Stimulated activated CD4-positive, alpha-beta T cell treated with anti-CD3 and anti-CD28 coated beads, Interleukin-1b, Interleukin-23, amount 100 ng/mL, for 48 hours (primary cell): ENCODE measurements at places on chromosomes 1 and 21.
A peak's percentile ranks its signal among the peaks of the same experiment; 100 is the strongest.

DNA sequence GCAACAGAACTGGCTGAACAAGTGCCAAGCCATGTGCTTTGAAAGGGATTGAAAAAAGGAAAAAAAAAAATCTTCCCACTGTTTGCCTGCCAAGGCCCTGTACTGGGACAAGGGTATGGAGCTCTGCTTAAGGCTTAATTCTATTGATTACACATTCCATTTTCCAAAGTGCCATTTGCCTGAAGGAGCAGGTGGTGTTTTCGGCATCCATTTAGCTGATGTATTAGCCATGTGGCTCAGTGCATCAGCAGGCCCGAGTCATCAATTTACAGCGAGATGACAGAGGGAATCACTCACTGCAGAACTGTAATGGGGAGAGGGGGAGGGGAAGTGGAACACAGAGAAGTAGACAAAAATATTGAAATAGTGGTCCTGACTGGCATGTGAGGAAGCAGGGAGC, 144.2 kb upstream of the BEND5 start:
- DNase-seq = no peak

DNA sequence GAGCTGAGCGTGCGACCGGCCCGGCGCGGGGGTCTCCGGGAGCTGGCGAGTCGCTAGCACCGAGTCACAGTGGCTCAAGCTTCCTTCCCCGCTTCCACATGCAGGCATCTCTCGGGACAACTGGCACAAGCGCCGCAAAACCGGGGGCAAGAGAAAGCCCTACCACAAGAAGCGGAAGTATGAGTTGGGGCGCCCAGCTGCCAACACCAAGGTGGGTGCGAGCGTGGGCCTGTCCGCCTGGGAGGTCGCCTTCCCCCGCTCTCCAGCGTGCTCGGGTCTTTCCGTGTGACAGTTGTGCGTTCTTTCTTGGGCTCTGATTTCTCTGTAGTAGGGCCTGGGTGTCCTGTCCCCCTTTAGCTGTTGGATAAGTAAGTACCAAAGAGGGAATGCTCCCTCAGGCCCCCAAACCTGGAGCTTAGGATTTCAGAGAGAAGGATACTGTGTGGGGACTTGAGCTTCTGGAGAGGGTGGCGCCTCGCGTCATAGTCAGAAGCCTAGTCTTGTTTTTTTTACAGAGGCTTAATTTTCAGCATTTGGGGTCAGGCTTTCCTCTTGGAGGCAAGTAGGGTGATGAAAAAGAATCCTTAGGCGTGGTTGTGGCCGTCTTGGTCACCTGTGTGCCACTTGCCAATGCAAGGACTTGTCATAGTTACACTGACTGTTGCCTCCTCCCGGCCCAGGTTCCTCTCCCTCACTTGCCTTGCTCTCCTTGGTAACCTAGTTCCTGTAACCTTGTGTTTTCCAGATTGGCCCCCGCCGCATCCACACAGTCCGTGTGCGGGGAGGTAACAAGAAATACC, 790 bp downstream of the RPS8 start:
- DNase-seq = peak; percentile 32

- DNase-seq = no peak
Measured at GRCh38 chr1:8835941-8836643, 18.7 kb upstream of the RERE start.

DNA sequence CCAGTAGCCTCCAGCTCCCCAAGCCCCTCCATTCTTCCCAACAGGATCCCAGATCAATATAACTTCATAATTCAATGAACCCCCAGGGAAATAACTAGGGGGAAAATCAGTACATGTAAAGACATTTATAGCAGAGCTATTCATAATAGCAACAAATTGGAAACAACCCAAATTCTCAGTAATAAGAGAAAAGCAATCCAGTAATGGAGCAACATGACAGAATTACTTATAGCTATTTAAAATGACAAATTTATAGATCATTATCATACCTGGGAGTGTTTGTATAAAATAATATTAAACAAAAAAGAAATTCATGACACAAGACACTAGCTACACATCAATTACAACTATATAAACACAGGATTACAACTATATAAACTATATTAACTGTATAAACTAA, 20.2 kb downstream of the PLEKHA6 start:
- no peak for DNase-seq

DNA sequence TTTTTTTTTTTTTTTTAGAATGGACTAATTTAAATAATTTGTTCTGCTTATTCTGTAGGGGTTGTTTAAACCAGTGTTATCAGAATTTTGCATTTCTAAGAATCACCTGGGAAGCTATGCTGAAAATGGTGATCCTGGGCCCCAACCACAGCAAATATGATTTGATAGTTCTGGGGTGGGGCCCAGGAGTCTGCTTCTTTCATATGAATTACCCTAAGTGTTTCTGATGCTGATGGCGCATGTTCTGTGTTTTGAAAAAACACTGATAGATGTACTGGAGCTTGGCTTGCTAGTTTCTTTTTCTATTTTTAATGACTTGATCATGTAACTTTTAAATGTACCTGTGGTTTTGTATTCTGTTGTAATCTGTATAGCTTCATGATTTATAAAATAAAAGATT, 89.3 kb downstream of the CDC14A start:
- no peak for DNase-seq

GRCh38 chr1:178749581-178750166, 24.6 kb downstream of the RALGPS2 start:
- no peak for DNase-seq

- DNase-seq = no peak
Measured at GRCh38 chr1:51744506-51745303, 127.8 kb downstream of the OSBPL9 start.

DNA sequence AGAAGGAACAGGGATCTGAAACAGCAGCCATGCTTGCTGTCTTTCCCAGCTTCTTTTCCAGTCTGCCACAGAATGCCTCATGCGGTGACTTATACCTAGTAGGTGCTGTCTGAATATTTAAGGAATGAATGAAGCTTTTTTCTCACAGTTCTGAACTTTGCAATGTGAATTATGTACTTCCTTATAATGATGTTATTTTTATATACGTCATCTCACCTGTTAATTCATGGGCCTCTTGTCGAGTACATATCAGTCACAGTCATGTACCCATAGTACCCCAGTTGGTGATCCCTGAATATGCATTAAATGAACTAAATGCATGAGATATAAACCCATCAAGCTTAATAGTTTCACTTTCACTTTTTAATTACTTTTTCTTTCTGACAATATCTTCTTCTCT, 132.7 kb downstream of the NTNG1 start:
- no peak for DNase-seq

DNA sequence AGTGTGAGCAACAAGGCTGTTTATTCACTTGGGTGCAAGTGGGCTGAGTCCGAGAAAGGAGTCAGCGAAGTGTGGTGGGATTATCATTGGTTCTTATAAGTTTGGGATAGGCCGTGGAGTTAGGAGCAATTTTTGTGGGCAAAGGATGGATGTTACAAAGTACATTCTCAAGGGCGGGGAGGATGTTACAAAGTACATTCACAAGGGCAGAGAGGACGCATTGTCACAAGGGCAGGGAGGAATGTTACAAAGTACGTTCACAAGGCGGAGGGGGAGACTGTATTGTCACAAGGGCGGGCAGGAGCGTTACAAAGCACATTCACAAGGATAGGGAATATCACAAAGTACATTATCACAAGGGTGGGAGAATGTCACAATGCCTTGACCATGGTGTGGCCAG, 5.2 kb upstream of the TMEM183A start:
- DNase-seq = no peak

DNA sequence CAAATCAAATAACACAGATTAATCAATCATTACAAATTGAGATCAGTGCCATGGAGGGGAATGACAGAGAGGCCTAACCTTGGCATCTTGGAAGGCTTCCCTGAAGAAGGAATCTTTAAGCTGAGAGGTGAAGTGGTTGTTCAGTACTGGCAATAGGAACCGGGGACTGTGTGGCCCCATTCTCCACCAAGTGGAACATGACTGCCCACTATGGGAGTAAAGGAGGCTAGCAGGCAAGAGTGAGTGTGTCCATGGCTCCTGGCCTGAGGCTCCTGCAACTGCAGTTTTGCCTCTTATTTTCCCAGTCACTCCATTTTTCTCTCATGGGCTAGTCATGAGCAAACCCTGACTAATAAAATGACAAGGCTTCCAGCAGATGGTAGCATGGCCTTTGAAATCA, 112.2 kb upstream of the GJB5 start:
- DNase-seq = no peak

DNA sequence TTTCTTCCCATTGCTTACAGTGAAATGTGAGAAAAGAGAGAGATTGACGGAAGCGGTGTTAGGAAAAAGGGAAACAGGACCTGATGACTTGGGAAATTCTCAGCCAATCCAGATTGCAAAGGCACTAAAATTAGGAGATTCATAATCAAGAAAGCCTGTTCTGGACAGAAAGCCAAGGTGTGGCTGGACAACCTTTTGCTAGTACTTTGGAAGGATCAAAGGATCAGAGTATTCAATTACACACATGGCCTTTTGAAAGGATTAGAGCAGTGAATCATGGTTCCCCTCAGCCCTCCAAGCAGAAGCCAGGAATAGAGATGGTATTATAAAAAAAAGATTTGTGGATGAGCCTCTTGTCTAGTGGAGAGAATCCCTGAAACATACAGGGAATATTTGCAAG, 669.8 kb upstream of the ADAMTS5 start:
- DNase-seq = no peak

DNA sequence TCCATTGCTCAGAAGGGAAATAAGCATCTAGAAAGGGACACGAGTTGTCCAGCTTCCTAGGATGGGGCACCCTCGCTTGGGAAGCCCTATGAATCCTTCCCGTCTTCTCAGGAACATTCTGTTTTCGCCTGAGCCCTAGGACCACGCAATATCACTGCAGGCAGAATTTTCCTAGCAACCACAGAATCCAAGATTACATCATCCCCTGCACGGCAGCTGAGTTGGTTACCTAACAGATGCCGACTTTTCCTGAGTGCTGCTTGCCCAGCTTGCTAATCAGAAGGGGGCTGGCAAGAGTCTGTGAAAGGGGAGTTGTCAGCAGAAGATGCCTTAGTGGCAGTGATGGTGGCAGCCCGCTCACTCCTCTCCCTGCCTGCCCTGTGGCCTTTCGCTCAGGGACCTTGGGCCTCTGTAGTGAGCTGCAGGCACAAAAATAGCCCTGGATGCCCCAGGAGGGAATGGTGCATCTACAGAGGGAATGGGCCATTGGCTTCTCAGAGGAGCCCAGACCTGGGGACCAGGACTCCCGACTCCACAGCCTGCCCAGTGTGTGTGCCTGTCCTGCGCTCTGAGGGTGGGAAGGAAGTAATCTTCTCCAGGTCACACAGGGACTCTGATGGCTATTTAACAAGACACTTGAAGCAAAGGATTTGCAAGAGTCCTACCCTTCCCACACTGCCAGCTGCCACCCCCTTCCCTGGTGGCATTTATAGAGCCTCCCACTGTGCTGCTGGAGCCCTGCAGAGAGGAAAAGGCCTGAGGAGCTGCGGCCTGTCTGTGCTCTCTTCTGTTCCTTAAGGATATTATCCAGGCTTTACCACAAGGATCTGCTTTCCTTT, 28.9 kb upstream of the CLSTN1 start:
- DNase-seq = no peak

DNA sequence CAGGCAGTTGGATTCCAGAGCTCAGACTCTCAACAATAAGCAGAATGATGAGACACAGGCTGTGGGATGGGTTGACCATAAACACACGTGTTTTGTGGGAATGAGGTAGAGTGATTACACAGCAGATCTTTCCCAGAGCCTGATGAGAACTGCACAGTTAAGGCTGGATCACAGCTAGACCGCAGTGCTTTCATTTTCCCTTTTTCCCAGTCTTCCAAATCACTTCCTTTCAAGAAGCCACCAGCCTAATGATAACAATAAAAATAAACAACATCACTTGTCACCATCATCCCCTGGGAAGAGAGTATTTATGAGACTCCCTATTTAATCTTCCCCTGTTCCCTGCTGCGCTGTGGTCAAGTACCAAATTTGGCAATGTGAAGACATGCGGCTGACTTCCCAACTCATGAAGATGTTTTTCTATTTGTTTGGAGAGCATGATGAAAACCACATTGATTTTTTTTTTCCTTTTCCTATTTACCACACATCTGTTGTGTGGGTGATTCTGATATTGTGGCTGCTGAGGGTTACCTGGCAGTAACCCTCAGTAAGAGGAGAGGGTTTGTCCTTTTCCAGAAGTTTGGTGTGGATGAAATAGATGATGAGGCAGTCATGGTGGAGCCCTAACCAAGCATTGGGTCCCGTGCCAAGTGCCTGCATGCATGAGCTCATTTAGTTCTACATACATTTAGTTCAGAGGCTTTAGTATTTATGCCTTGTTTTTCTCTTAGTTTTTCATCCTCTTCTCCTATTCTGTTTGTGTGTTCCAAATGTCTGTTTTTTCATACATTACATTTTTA, 248.9 kb upstream of the HOOK1 start:
- DNase-seq = no peak

DNA sequence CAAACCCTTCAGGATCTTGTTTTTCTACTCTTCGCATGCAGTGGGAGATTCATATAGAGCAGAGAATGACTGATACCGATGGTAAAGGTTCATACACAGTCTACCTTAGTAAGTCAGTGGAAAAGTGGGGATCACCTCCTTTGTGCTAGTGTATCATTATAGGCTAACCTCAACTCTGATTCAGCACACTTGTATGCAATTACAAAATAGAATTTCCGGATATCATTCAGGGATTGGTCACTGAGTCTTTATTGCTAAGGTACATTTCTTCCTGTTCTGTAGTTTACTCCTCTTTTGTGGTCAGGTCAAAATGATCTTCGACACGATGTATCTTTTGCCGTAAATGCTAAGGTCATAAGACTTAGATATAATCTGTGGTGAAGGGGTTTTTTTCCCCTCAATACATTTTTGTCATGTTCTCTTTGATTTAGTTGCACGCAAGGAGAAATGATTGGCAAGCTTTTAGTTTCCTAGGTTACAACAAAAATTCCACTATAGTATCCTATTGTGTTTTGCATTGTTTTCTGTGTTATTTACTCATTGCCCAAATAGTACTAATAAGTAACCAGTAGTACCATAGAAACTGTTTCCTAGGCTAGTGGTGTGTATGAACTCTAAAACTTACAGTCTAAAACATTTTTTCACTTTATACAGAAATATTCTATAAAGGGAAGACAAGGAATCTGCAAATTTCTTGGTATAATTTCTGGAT, 35.7 kb upstream of the PLA2G4A start:
- DNase-seq = no peak

- no peak for DNase-seq
Measured at GRCh38 chr1:181478306-181478705, 5.0 kb upstream of the CACNA1E start.

DNA sequence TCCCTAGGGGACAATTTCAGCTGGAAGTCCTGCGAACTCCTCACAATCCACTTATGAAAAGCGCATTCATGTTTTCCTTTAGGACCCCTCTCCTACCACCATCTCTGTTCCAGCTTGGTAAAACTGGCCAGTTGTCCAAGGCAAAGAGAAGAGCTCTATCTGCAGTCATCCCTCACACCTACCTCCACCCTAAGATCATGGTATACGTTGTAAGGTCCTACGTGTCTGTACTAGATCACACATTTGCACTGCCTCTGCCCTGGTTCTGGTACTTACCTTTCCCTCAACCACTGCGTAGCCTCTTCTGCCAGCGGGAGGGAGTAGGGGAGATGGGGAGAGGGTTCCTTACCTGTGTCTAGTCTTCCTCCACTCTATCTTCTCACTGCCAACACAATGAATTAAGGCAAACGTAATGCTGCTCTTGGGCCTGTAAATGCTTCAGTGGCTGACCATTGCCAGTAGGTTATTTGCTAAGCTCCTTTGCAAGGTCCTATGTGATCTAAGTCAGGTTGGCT, 739 bp upstream of the NUP133 start:
- no peak for DNase-seq
